ENCODE measurements at places on chromosomes 3 and 15. TPM values are rescaled to one million over a fixed set of nuclear protein-coding genes. Genes with fewer than 3 reads are reported as not detected.

Gene BCHE
- 1.6 TPM for total RNA-seq

Gene BBS4
- total RNA-seq = 10.3 TPM

Gene SLITRK3
- total RNA-seq = not detected

Gene NANOGP8
- not detected for total RNA-seq

Gene PTX3
- total RNA-seq = 7.5 TPM

Gene GOLGA8R
- total RNA-seq = 1.6 TPM

Gene FRMD5
- total RNA-seq = 2.7 TPM

Gene SLC9C1
- 0.21 TPM for total RNA-seq

Gene NRG4
- total RNA-seq = 0.85 TPM

Gene GP9
- total RNA-seq = not detected

Gene STAC
- total RNA-seq = 1.7 TPM

Gene ZNF660
- 0.34 TPM for total RNA-seq

Gene ATP8B4
- 1.00 TPM for total RNA-seq

Gene CNTN3
- 0.68 TPM for total RNA-seq

Gene TICRR
- under 0.01 TPM for total RNA-seq

Gene TLNRD1
- 9.9 TPM for total RNA-seq

Measured in nasal cavity respiratory epithelium epithelial cell of viscerocranial mucosa (primary cell).